Fibroblast of the conjunctiva (primary cell): ENCODE measurements at places on chromosomes 12 and 14.
A peak's percentile ranks its signal among the peaks of the same experiment; 100 is the strongest.

GRCh38 chr12:67876305-67876915, 112.8 kb upstream of the IFNG-AS1 start:
- DNase-seq, result no peak

DNA sequence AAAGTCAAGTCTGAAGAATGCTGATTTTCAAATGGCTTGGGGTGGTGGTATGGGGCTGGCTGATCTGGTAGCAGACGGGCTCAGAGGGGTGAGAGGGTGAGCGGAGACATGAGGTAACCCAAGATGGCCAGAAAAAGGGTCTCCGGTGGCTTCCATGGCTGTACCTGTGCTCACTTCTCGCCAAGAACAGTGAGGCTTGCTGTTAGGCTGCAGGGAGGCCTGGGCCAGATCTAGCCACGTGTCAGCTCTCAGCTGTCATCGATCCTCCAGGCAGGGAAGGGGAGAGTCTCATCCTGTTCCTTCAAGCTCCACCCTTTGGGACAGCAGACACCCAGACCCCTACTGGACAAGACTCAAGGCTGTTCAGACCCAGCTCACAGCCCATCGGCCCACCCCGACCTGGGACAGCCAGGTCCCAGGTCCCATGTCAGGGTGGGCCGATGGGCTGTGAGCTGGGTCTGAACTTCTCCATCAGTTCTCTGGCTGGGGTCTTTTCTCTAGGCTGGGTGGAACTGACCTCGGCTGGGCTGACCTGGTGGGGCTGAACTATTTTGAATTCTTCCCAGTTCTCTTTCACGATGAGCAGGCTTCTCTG, 9.0 kb downstream of the LRTM2 start:
- no peak for DNase-seq

- peak; percentile 38 for DNase-seq
Measured at GRCh38 chr12:24226745-24227350, 277.4 kb upstream of the SOX5 start.

GRCh38 chr12:15494329-15495046, 172.2 kb downstream of the PTPRO start:
- DNase-seq, result no peak

DNA sequence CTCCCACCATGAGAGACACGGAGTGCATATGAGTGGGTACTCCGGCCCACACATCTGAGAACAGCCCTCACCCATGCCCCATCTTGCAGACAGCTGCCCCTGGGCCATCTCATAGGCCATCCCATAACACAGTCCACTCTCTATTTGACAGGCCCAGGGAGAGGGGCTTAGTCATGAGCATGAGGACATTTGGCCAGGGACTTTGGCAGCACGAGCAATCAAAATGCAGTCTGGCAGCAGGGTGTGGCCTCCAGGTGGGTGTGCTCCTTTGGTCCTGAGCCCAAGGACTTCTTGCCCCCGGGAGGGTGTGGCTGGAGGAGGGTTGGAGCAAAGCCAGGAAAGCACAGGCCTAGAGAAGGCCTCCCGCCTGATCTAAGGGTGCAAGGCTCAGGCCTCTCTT, 25.6 kb downstream of the EMP1 start:
- DNase-seq, result no peak

GRCh38 chr12:76340680-76341435, 7.4 kb downstream of the BBS10 start:
- DNase-seq, result no peak

DNA sequence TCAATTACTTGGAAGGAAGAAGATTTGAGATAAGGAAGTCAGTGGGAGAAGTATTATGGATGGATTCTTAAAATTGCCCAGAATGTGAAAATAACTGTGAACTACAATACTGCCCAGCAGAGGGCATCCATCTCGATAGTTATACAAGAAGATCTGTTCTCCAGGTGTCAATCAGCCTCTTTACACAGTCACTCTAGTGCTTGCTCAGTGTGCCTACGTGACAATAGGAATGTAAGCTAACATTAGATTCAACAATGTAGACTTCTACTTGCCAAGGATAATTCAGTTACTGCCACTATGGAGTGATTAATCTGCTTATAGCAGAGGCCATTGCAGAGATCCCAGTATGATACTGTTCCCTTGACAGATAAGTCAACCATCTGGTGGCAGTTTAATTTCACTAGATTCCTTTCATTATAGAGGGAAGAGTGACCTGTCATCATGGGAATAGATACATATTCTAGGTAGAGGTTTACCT, 10.6 kb upstream of the MAP4K5 start:
- peak; percentile 38 for DNase-seq

DNA sequence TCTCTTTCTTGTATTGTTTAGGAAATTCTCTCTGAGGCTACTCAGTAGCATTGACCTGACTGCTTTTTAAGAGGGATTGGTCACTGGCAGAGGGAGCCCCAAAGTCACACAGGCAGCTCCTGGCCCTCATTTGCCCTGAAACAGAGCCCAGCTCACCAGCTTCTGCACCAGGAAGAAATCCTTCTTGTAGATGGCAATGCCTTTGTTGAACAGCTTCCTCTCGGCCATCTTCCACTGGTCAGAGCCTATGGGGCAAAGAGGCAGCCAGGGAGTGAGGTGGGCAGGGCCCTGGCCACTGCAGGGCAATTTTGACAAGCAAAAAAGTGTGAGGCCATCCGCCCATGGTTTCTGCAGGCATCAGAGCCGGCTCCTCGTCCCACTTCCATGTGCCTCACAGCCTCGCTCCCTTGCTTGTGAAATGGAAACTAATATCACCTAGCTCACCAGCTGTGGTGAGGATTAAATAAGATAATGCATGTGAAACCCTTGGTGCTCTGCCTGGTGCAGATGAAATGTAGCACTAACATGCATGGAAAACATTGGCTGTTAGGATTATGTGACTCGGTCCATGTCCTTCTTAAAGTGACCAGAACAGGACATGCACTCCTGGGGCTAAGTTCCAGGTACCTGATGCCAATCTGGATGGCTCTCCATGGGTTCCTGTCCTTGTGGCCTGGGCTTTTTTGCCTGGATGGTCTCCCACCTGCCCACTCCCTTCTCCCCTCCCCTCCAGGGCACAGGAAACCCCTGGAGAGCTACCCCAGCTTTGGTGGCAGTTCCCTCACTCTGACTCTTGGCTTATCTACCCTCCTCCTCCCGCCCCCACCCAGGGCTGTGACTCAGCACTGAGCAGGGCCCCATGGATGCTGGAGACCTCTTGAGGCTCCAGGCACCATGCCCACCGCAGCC, 11.2 kb upstream of the PNMA1 start:
- no peak for DNase-seq

DNA sequence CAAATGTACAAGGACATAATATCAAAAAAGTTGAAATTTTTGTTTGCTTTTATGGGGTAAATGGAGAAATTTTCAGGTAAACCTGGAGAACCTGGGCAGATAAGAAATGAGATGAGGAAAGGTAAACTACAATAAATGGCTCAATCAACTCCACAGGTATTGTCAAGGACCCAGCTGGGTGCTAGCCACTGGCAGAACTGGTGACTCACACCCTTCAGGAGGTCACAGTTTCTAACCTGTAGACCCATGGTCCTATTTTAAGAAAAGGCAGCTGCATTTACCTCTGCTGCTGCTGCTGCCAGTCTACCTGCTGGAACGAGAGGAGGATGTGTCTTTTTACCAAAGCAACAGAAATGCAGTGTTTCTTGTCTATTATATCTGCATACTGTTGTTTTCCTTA, 226.6 kb downstream of the ALG10B start:
- no peak for DNase-seq

- no peak for DNase-seq
Measured at GRCh38 chr12:127381681-127382080, 885.3 kb upstream of the TMEM132C start.

DNA sequence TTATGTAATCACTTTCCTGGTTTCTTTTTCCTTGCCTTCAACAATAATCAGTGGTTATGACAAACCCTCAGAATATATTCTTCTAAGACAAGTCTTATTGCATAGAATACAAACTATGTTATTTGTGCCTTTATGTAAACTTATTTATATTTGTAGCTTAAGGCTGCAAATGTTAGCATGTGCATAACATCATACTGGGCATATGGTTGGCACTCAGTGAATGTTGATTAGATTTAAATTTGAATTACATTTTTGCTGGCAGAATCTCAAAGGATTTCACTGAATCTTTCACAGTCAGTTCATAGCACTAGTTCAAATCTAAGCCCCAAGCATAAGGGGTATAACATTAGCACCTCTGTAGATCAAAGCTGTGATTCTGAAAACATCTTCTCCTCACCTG, 113.2 kb upstream of the AEBP2 start:
- no peak for DNase-seq

DNA sequence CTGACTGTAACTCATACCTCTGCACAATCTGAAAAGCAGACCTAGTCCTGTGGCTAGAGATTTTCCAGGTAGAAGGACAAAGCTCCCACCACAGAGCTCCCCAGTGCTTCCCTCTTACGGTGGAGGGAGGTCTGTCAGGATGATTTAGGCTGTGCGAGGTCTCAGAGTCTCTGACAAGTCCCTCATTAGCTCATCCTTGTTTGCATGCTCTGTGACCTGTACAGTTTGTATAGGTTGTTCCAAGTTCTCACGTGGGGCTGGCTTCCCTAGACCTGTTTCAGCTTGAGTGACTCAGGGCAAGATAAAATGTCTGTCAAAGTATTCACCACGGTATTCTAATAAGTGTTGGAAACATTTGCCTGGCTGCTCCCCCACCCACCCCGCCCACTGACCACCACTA, 34.8 kb downstream of the ASCL1 start:
- DNase-seq, result no peak

- no peak for DNase-seq
Measured at GRCh38 chr12:1908758-1909157, 9.7 kb downstream of the CACNA2D4 start.

GRCh38 chr12:129025055-129025454, 171.8 kb downstream of the GLT1D1 start:
- DNase-seq, result no peak

GRCh38 chr14:54470701-54471100, 18.1 kb downstream of the GMFB start:
- no peak for DNase-seq

GRCh38 chr14:70359076-70359424, 433 bp downstream of the COX16 start:
- no peak for DNase-seq

- DNase-seq, result peak; percentile 30
Measured at GRCh38 chr14:49687942-49688700, at the start of gene POLE2. POLE2 (minus strand) TSS chr14:49688214; CDS start chr14:49688203, 11 bp downstream.

DNA sequence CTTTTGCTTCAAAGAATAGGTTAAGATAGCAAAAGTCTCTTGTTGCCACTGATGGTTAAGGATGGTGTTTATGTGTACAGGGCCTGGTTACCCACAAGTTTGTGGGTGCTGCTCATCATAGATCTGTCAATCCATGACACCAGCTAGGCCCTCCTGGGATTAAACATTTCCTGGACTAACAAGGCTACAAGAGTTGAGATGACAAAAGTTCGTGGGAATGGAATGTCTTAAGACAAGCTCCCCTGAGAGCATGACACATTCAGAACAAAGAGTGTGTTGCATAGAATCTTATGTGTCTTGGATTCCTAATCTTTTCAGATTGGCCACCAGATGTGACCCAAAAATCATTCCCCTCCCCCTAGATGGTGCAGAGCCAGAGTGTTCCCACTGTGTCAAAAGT, 592.5 kb upstream of the USP15 start:
- DNase-seq, result no peak

- no peak for DNase-seq
Measured at GRCh38 chr12:25365340-25365730, 114.6 kb upstream of the KRAS start.

GRCh38 chr14:31449971-31450610, 7.2 kb downstream of the DTD2 start:
- peak; percentile 32 for DNase-seq

- DNase-seq, result no peak
Measured at GRCh38 chr14:36014236-36014635, 162.3 kb downstream of the PTCSC3 start.

GRCh38 chr12:26242683-26243082, 47.3 kb downstream of the SSPN start:
- no peak for DNase-seq

GRCh38 chr12:116934908-116935705, 24.4 kb downstream of the FBXW8 start:
- DNase-seq, result no peak

DNA sequence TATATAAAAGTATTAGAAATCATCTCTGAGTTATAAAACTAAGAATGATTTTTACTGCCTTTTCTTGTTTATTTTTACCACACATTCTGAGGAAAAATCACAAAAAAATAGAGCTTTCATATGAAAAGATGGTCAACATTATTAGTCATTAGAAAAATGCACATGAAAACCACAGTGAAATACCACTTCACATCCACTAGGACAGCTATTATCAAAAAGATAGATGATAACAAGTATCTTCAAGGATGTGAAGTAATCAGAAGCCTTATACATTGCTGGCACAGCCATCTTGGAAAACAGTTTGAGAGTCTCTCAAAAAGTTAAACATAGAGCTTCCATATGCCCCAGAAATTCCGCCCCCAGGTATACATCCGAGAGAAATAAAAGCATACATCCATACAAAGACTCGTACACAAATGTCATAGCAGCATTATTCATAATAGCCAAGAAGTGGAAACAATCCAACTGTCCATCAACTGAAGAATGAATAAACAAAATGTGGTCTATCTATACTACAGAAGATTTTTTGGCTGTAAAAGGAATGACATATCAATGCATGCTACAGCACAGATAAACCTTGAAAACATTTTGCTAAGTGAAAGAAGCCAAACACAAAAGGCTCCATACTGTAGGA, 523.9 kb downstream of the FUT8 start:
- DNase-seq, result no peak

GRCh38 chr14:83271663-83272062, 1738.0 kb upstream of the SEL1L start:
- no peak for DNase-seq

DNA sequence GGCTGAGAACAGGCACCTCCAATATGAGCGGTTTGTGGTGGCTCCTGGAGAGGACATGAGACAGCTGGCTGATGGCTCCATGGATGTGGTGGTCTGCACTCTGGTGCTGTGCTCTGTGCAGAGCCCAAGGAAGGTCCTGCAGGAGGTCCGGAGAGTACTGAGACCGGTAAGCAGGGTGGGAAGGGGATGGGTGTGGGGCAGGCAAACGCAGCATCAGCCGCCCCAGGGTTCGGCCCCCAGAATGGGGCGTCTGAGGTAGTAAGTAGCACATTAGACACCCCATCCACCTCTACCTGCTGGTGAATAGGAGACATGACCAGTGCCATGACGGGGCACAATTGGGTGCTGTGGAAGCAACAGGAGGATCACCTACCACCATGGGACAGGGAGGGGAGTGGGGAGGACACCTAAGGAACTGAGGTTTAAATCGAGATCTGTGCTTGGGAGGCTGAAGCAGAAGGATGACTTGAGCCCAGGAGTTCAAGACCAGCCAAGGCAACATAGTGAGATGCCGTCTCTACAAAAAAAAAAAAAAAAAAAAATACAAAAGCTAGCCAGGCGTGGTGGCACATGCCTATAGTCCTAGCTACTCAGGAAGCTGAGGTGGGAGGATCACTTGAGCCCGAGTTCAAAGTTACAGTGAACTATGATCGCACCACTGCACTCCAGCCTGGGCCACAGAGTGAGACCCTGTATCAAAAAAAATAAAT, 25.5 kb downstream of the ITGA7 start:
- DNase-seq, result no peak

- DNase-seq, result no peak
Measured at GRCh38 chr12:103996595-103996994, 30.9 kb downstream of the TDG start.

- peak; percentile 90 for DNase-seq
Measured at GRCh38 chr12:69415471-69416275, 54.5 kb upstream of the FRS2 start.

GRCh38 chr12:85835426-85836196, 598 bp downstream of the RASSF9 start:
- no peak for DNase-seq

- no peak for DNase-seq
Measured at GRCh38 chr12:69949311-69950002, 124.4 kb downstream of the MYRFL start.

- DNase-seq, result no peak
Measured at GRCh38 chr12:54584128-54584527, 4.3 kb downstream of the PPP1R1A start.
